ELF-1 (cell line): ENCODE measurements at places on chromosomes 7 and 10.

DNA sequence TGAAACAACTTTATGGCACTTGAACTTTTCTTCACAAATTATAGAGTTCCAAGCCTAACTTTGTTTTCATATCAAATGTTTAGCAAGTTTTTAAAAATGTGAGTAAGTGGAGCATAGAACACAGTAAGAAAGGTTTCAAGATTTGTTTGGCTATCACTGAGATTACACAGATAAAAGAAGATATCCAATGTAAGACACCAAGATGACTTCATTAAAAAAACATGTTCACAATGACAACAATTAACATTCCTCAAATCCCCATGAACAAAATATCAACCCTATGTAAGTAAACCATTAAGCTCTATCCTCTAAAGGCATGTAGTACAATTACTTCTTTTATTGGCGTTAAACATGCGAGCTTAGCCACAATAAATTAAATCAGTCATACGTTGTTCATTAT lies 129.7 kb downstream of the RELN start:
- DNase-seq, result no peak

DNA sequence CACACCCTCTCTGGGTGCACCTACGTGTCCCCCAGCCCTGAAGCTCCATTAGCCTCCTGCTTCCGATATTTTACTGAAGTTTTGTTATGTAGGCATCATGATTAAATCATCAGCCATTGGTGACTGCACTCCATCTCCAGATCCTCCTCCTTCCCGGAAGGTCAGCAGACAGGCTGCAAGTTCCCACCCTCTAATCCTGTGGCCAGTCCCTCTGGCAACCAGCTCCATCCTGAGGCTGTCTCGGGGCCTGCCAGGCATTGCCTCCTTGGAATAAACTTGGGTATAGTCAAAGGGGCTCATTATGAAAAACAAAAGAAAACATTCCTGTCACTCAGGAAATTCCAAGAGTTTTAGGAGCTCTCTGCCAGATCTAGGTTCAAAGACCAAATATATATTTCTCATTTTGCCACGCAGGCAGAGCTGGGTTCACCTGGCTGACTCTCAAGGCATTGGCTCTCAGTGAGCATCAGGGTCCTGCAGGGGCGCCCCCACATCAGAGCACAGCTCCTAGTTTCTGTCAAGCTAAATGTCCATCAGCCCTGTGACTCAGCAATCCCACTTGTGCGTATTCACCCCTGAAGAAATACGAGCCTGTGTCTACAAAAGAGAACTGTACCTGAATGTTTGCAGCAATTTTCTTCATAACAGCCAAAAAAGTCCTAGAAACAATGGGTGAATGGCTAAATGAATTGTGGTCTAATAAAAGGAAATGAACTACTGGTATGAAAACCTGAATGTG lies 27.4 kb upstream of the TMEM72 start:
- DNase-seq, result no peak

DNA sequence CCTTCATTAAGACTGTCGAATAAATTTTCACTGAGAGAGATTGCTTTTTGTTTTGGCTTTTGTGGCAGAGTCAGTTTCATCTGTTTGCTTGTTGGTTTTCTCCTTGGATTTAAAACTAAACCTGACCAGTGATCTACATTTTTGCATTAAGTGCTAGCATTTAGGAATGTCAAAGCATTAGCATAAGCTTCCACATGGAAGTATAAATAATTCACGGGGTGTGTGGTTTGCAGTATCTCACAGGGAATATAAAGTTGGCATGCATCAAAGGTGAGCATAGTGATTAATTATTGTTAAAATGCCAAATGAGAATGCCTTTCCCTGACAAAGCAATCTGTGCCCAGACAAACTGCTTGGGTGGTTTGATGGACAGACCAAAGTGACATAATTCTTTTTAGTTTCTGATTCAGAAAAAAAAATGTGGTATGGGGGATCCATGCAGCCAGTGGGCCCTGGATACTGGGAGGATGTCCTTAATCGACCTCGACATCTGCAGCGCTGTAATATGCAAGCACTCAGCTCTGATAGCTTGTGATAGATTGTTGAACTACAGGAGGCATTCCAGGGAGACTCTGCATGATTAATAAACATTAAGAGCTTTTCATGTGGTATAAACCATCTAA lies 339.3 kb upstream of the POM121L12 start:
- DNase-seq, result no peak

DNA sequence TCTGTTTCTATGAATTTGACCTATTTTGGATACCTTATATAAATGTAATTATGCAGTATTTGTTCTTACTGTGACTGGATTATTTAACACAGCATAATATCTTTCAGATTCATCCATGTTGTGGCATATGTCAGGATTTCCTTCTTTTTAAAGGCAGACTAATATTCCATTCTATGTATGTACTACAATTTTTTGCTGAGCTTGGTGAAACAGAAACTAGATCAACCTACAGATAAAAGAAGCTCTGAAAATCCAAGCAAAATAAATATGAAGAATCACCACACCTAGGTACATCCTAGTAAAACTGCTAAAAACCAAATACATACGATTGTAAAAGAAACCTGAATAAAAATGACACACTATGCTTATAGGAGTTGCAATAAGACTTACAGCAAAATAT lies 300.5 kb downstream of the HTR7 start:
- DNase-seq, result no peak

GRCh38 chr10:49598986-49599385 lies 11.1 kb upstream of the SLC18A3 start:
- peak; percentile 43 for DNase-seq

DNA sequence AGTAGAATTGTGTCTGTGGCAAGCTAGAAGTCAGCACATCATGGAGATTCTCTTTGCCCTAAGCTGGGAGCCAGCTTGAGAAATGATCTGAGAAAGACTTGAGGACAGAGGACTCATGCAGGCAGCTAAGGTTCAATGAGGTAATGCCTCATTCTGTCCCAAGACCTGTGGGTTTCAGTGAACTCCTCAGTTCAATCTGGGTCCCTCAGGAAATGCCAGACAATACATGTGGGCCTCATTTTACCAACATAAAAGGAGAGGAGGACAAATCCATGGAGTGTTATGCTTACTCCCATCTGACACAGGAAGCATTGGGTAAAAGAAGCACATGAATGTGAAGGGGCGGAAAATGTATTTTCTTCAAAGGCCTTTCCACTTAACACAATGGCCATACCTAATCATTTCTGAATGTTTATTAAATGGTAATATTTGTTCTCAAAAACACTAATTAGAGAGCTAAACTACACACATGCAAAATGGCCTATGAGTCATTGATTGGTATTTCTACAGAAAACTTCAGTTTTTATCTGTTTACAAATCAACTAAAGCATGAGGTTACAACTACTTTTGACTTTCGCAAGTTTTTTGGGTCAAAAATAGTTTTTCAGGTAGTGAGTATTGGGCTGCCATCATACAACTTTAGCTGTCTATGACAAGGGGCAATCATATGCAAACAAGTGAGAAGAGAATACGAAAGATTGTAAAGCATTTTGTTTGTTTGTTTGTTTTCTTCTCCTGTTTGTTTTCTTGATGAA lies 205.3 kb downstream of the CHRM2 start:
- no peak for DNase-seq

- DNase-seq, result no peak
Measured at GRCh38 chr7:36082910-36083309, 70.1 kb upstream of the EEPD1 start.

- DNase-seq, result no peak
Measured at GRCh38 chr7:40230101-40230500, 95.3 kb downstream of the SUGCT start.

- no peak for DNase-seq
Measured at GRCh38 chr7:38828026-38828425, 81.0 kb downstream of the VPS41 start.

DNA sequence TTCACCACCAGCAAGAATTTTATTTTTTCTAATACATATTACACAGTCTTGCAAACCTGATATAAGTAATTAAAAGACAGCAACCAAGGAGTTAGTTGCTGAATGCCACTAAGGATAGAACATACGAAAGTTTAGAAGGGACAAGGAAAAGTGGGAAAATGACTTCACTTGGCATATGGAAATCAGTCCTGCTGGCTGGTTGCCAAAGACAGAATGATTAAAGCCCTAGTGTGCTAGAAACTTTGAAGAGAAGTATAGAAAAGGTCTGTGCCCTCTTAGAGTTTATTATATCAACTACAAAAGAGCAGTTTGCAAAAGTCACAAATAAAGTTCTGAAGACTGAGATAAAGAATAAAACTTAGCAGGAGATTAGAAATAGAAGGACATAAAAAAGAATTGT lies 5.8 kb upstream of the YAE1 start:
- no peak for DNase-seq

DNA sequence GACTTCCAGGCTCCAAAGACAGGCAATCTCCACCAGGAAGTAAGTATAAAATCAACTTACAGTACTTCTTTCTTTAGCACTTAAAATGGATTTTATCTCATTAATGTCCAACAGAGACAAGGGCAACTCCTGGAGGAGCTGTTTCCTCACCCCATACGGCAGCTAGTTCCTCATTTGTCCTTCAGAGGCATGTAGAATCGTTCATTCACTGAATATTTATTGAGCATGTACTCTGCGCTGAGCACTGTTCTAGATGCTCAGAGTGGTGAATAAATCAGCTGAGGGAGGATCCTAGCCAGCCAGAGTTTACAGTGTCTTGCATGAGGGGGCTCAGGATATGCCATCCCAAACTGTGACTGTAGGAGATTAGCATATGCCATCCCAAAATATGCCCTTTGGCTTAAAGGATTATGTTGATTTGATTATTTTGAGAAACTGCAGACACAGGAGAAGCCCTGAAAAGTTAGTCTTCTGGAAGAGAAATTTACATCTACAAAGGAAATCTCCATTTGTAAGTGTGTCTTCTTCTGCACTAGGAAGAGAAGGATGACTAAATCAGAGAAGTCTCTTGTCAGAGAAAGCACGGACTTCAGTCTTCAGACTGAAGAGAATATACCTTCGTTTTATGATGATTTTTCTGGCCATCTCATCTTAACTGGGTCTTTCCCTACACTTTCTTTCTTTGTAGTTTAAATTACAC lies 66.9 kb downstream of the BAMBI start:
- DNase-seq, result no peak

DNA sequence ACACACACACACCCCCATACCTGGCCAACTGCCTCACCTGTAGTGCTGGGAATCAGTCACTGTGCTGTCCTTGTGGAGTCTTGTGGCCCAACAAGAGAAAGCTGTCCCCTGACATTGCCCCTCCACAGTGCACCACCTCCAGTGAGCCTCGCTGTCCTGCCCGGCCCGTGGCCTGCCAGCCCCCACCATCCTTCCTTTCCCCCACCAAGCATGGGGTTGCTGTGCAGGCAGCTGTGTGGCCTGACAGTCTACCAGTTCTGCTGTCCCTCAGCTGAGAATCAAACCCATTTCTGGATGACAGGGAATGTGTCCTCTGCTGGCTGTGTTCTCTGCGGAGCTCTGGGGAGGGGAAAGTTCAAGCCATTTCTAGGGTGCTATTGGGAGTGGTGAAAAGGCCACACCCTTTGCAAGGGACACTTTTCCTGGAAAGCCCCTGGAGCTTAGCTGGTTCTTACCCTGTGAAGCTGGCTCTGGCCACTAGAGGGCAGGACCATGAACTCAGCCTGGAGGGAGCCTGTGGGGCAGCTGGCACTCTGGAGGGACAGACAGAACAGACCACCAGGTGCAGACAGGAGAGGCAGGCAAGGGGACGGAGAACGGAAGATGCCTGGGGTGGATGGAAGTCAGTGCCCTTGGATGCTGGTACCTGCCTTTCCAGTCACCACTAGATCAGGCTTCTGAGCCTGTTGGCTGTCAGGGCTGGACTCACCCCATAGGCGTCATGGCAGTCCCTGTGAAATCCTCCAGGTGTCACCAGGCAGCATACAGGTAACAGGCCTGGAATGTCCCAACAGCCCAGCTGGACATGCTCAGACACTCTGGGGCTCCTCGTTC lies 10.5 kb upstream of the MTPAP start:
- DNase-seq, result peak; percentile 91

DNA sequence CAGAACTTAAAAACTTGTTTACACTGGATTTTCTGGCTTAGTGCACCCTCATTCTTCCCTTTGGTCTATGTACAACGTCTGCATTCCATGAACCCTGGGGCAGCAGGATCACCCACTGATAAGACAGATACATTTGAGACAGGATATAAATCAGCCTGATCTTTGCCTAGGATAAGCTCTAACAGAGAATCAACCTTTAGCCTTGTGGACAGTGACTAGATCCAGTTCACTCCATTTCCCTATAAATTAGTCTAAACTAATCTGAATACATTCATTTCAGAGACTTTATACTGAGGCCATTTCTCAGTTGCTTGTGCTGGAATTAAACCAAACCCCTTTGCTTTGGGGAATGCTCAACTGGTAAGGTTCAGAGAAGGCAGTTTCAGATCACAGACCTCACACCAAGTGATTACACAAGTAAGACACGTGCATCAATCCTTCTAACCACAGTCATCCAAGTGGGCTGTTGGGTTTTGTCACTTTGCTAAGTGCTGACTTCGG lies 639.8 kb upstream of the FZD8 start:
- DNase-seq, result no peak

GRCh38 chr10:42637142-42637541 lies 1.2 kb downstream of the ZNF33B start:
- DNase-seq, result no peak

GRCh38 chr7:7614018-7614741 lies 26.4 kb upstream of the UMAD1 start:
- no peak for DNase-seq

DNA sequence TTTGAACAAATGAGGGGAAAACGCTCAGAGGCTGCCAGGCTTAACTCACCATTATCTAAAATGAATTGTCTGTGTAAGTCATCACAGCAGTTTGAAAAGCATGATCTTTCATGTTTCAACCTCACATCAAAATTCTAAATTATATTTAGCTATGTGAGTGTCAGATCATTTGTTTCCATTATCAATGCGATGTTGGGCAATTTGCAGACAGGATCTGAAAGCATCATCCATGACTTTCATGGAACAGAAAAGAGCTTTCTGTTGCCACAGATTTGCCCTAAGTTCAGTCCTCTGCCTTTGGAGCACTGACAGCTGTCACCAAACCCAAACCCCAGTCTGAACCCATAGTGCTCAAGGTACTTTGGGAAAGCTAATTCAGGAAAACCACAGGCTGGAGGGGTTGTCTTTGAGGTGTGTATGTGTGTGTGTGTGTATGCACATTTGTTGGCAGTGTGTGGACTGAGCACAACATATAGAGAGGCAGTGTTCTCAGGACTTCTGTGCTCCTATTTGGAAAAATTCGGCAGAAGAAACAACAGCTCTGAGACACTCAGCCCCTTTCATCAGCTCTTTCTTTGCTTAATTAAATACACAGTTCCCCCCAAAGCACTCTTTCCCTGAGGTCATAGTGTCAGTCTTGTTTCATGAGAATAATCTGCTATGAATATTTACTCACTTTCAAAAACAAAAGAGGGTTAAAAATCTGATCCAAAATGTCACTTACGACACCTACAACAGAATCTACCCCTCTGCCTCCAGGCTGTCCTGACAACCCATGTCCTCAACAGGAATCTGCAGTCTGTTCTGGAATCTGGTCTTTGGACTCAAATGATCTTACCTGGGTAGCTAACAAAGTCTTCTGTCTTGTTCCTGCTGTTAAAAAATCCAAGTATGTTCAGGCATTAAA lies 188.5 kb upstream of the KLF14 start:
- no peak for DNase-seq

- no peak for DNase-seq
Measured at GRCh38 chr10:96647466-96647865, 60.7 kb upstream of the TM9SF3 start.

GRCh38 chr7:1742555-1743303 lies 72.7 kb downstream of the ELFN1 start:
- DNase-seq, result no peak

- DNase-seq, result peak; percentile 6
Measured at GRCh38 chr7:54678763-54679489, 80.1 kb downstream of the SEC61G start.

- peak; percentile 18 for DNase-seq
Measured at GRCh38 chr7:123871998-123872867, 27.3 kb downstream of the HYAL4 start.
